ENCODE measurements at places on chromosomes 7 and 10. TPM values are rescaled to one million over a fixed set of nuclear protein-coding genes. Genes with fewer than 3 reads are reported as not detected.
A peak's percentile ranks its signal among the peaks of the same experiment; 100 is the strongest.

- H3K36me3 ChIP-seq: no peaks in the 10 kb centered on the region
- H3K4me1 ChIP-seq: no peaks in the 10 kb centered on the region
- no peak overlapping the region for H3K27ac ChIP-seq
- DNase-seq: no peak
- no peak overlapping the region for H3K4me3 ChIP-seq
- no peaks in the 10 kb centered on the region for H3K27me3 ChIP-seq
These were observed 656.8 kb upstream of the ANKRD30A start for GRCh38 chr10:36468620-36469019.

- H3K27me3 ChIP-seq: no peaks in the 10 kb centered on the region
- no peak overlapping the region for H3K27ac ChIP-seq
- H3K4me3 ChIP-seq: no peak overlapping the region
- no peaks in the 10 kb centered on the region for H3K4me1 ChIP-seq
These were observed 784.4 kb upstream of the CELF2 start for GRCh38 chr10:10233229-10233628.

DNA sequence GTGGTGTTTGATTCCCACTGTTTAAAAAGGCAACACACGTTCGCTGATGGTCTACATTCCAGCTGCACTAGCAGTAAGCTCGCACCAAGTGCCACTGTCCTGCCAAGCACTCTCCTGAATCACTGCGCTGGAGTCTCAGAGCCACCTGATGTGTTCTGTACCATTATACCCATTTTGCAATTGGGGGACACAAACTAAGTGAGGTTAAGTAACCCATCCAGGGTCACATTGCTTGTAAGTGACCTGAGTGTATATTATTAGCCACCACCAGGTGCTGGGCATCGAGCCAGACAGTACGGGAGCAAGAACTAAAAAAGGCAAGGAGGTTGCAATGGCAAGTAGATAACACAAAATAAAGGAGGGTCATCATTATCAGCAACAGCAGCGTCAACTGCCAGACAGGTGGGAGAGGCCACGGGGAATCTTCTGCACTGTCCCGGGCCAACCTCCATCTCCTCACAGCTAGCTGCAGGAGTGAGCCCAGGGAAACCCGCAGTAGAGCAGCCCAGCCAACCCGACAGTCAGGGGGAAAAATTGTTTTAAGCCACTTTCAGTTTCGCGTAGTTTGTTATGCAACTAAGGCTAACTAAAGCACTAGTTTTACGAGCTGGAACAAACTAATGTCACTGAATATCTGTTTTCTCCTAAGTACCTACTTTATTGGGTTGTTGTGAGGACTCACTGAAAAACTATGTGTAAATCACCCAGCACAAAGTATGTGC, 712 bp upstream of the CPVL start:
- H3K4me3 ChIP-seq: no peak overlapping the region
- H3K27ac ChIP-seq: no peak overlapping the region
- no peaks in the 10 kb centered on the region for H3K36me3 ChIP-seq
- peaks cover 8% of the 10 kb centered on the region for H3K4me1 ChIP-seq
- H3K27me3 ChIP-seq: peaks cover 53% of the 10 kb centered on the region

- H3K4me1 ChIP-seq: no peaks in the 10 kb centered on the region
- H3K4me3 ChIP-seq: no peak overlapping the region
- H3K27ac ChIP-seq: no peak overlapping the region
- H3K36me3 ChIP-seq: no peaks in the 10 kb centered on the region
- no peaks in the 10 kb centered on the region for H3K27me3 ChIP-seq
- no peak for DNase-seq
These were observed 203.6 kb upstream of the NPSR1 start for GRCh38 chr7:34454381-34454780.

- DNase-seq: no peak
- H3K27ac ChIP-seq: no peak overlapping the region
- no peaks in the 10 kb centered on the region for H3K36me3 ChIP-seq
- H3K27me3 ChIP-seq: no peaks in the 10 kb centered on the region
- no peak overlapping the region for H3K4me3 ChIP-seq
These were observed 276.9 kb downstream of the RPS24 start for GRCh38 chr10:78310481-78311080.

GRCh38 chr7:155878674-155879073, 66.4 kb upstream of the SHH start:
- no peaks in the 10 kb centered on the region for H3K36me3 ChIP-seq
- H3K4me3 ChIP-seq: no peak overlapping the region
- H3K27me3 ChIP-seq: peaks cover 2% of the 10 kb centered on the region
- no peaks in the 10 kb centered on the region for H3K4me1 ChIP-seq

GRCh38 chr7:149883452-149883861, 9.7 kb downstream of the ATP6V0E2 start:
- H3K4me1 ChIP-seq: peaks cover 21% of the 10 kb centered on the region
- no peak overlapping the region for H3K4me3 ChIP-seq
- no peak for DNase-seq
- H3K36me3 ChIP-seq: peaks cover 2% of the 10 kb centered on the region

- H3K4me1 ChIP-seq: peaks cover 8% of the 10 kb centered on the region
- no peak overlapping the region for H3K27ac ChIP-seq
These were observed 95.3 kb downstream of the CPED1 start for GRCh38 chr7:121083790-121084251.

VPS37D gene
- total RNA-seq: 0.24 TPM

DNA sequence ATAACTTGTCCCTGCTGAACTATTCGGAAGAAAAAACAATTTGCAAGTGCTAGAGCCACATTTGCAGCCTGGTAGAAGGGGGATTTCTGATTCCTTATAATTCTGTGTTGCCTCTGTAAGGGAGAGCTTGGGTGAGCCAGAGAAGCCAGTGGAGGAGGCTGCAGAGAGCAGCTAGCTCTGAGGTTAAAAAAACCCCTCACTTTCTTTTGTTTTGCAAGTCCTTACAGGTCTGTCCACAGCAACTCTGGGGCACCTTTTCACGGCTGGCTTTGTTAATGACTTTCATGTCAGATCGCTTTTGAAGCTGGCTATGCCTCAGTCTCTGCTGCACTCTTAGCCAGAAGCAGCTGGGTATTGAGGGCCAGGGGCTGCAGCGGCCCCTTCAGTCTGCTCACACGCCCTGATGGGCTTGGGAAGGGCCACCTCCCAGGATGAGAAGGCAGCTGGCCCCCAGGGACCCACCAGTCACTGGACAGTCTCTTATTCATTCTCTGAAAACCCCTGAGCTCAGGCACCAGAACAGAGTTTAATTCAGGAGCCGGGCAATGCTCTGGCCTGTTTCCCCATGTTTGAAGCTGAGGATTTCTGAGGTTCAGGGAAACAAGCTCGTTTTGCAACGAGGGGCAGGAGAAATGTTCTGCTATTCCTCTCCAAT, 30.9 kb downstream of the TRIM8 start:
- no peak overlapping the region for H3K27ac ChIP-seq
- H3K27me3 ChIP-seq: no peaks in the 10 kb centered on the region
- H3K4me3 ChIP-seq: peak overlapping the region; percentile 46
- no peaks in the 10 kb centered on the region for H3K36me3 ChIP-seq
- peaks cover 45% of the 10 kb centered on the region for H3K4me1 ChIP-seq

OGDHL gene
- not detected for total RNA-seq

GRCh38 chr10:107718864-107719263, 554.4 kb upstream of the SORCS1 start:
- H3K4me3 ChIP-seq: no peak overlapping the region
- no peaks in the 10 kb centered on the region for H3K27me3 ChIP-seq
- H3K27ac ChIP-seq: no peak overlapping the region
- no peaks in the 10 kb centered on the region for H3K36me3 ChIP-seq

PNLIPRP2 gene
- total RNA-seq: not detected

DNA sequence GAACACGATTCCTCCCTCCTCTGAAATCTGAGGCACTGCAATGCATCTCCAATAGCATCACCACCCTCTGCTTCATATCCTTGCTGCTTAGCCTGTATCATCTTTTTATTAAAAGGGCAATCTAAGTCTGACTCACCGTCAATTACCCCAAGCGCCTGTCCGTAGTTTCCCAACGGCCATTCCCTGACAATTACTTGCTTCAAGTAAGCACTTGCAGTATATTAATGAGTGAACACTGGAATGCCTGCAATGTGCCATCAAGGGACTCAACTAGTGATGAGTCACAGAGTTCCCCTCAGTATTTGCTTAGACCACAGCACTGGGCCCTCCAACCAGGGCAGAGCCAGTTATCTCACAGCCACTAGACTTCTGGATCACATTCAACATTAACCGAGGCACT, 19.5 kb upstream of the PPP1R3C start:
- H3K4me1 ChIP-seq: no peaks in the 10 kb centered on the region
- no peaks in the 10 kb centered on the region for H3K36me3 ChIP-seq
- no peak overlapping the region for H3K4me3 ChIP-seq
- no peak for DNase-seq
- no peak overlapping the region for H3K27ac ChIP-seq

DNA sequence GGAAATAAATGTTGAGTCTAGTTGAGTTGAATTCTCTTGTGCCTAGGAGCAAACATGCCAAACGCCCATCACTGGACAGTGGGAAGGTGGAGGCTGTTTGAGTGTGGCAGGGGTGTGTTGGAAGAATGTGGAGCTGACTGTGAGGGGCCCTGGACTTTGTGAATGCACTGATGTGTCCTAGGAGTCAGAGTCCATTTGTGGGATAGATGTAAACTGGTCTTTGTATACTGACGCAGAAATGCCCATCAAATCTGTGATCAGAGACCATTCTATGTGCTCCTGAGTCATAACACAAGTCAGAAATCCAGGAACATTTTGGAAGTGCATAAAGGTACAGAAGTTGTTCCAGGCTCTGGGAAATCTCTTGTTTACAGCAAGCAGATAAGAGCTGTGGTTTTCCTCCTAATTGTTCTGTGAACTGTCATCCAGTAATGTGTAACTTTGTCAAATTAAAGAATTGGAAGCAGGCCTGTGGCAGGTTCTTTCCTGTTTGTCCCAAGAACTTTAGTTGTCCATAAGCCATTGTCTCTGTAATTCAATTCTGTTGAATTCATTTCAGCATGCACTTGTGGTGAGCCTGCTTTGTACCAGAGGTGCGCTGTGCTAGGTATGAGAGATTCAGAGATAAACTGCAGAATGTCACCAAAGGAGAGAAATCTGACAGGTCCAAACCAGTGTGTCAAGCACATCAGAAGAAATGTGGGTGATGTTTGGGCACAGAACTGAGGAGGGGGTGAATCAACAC, 7.6 kb downstream of the PRXL2A start:
- H3K36me3 ChIP-seq: no peaks in the 10 kb centered on the region
- H3K4me3 ChIP-seq: no peak overlapping the region
- no peak overlapping the region for H3K27ac ChIP-seq
- H3K4me1 ChIP-seq: peaks cover 11% of the 10 kb centered on the region

CYP2C9 gene
- not detected for total RNA-seq

C10orf143 gene
- 10.1 TPM for total RNA-seq

DNA sequence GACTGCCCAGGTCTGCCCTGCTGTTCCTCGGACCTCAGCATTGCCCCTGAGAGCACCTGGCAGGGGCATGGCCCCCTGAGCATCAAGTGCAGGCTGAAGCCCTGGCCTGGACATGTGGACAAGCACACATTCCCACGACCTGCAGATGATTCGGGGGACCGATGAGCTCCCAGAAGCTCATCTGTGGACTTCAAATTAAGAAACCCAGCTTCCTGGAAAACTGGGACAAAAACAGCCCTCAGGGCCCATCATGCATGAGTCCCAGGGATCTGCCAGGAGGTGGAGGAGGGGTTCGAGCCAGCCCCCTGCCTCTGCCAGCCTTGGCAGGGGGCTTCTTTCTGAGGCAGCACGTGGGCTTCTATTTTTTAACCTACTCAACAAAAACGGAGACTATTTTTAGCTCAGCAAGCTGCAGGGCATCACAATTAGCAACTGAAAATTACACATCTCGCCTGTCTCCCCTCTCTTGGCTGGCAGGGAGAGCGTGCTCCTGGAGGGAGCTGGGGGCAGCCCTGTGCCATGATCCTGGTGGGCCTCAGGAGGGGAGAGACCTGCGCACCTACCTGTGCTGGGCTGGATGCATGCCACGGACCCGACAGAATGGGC, 51.8 kb downstream of the RASGEF1A start:
- no peak for DNase-seq
- H3K27me3 ChIP-seq: peaks cover 9% of the 10 kb centered on the region
- no peak overlapping the region for H3K27ac ChIP-seq
- no peak overlapping the region for H3K4me3 ChIP-seq

HPS1 gene
- total RNA-seq: 106 TPM

GRCh38 chr7:71414490-71414889, 282.5 kb downstream of the GALNT17 start:
- no peaks in the 10 kb centered on the region for H3K4me1 ChIP-seq
- no peak overlapping the region for H3K27ac ChIP-seq
- no peak overlapping the region for H3K4me3 ChIP-seq
- H3K36me3 ChIP-seq: no peaks in the 10 kb centered on the region
- DNase-seq: no peak

MYH16 gene
- total RNA-seq: not detected

- peak; percentile 34 for DNase-seq
- H3K27me3 ChIP-seq: peaks cover 39% of the 10 kb centered on the region
- H3K4me3 ChIP-seq: peak within 1 kb of the TSS; percentile 60
These were observed at the start of gene CDHR1 for GRCh38 chr10:84194424-84195043. Gene CDHR1 (plus strand): TSS chr10:84194537. CDS start chr10:84194761, 224 bp downstream.

DNA sequence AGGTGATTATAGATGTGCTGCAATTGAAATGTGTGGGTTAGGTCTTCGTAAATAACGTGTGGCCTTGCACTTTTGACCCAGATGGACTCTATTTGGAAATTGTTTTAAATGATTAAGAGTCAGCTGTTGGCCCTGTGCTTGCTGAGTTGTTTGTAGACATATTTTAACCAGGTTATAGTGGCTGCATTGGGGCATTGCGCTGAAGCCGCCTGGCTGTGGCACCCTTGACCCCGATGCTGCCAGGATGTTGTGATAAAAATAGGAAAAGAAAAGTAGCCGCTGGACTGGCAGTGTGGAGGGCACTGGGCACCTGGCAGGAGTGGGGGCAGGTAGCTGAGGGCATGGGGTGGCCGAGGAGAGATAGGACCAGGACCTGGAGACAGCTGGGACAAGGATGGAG, 13.4 kb downstream of the LRRC27 start:
- H3K4me1 ChIP-seq: peaks cover 6% of the 10 kb centered on the region
- DNase-seq: no peak
- H3K4me3 ChIP-seq: no peak overlapping the region

EGFR gene
- total RNA-seq: not detected

ADAM8 gene
- 137 TPM for total RNA-seq

GRCh38 chr10:6995341-6995740, 415.3 kb upstream of the PRKCQ start:
- H3K36me3 ChIP-seq: no peaks in the 10 kb centered on the region
- DNase-seq: no peak
- H3K27me3 ChIP-seq: peaks cover 4% of the 10 kb centered on the region
- H3K4me3 ChIP-seq: no peak overlapping the region
- no peak overlapping the region for H3K27ac ChIP-seq

DNA sequence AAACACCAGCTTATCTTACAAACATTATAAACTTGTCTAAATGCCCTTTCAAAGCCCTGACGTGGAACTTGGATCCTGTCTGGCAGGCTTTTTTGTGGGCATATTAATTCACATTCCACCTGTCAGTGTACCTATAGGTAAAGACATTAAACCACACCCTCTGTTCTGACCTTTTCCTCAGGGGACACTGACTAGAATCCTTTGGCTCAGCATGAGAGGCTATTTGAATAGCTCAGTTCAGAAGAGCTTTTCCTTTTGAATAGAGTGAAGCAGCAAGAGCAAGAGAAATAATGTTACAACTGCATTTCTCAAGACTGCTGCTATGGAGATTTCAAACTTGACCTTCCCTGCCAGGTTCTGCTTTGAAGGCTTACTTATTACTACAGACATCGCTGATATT, 76.9 kb downstream of the CYP51A1 start:
- peaks cover 31% of the 10 kb centered on the region for H3K36me3 ChIP-seq
- H3K27me3 ChIP-seq: no peaks in the 10 kb centered on the region
- peaks cover 10% of the 10 kb centered on the region for H3K4me1 ChIP-seq
- no peak for DNase-seq
- H3K27ac ChIP-seq: no peak overlapping the region
- H3K4me3 ChIP-seq: no peak overlapping the region

SPDYE18 gene
- 0.71 TPM for total RNA-seq
